Upper lobe of left lung (tissue), 6 donors: ENCODE measurements at places on chromosomes 3 and 15.

DNA sequence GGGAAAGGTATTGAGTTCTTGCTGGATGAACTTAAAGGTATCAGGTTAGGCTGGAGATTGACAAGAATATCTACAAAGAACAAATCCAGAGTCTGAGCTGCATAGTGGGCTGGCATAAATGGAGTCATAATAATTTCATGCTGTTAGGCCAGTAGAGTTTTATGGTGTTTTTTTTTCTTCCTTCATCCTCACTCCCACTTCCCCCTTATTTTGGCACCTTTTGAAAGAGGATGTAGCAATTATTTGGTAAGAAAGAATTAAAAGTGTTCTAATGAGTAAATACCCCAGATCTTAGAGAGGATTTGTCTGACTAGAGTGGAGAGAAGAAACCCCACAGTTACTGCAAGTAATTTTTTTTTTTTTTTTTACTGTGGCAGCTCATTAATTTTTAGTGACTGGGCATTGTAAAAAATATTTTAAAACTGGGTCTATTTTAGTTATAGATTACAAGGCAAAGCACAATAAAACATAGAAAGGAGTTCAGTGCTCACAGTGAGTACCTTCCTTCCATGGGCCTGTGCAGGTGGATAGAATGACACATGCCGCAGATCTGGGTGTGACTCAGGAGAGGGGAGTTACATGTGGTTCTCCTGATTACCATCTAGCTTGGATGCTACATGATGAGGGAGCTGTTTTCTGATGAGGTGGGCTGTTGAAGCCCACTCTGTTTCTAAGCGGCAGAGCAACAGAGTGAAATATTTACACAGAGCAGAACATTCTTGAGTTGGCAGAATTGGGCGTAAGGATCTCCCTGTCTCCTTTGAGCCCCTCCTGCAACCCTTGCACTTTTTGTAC is 5.3 kb downstream of the EDEM1 start:
- DNase-seq: no peak

DNA sequence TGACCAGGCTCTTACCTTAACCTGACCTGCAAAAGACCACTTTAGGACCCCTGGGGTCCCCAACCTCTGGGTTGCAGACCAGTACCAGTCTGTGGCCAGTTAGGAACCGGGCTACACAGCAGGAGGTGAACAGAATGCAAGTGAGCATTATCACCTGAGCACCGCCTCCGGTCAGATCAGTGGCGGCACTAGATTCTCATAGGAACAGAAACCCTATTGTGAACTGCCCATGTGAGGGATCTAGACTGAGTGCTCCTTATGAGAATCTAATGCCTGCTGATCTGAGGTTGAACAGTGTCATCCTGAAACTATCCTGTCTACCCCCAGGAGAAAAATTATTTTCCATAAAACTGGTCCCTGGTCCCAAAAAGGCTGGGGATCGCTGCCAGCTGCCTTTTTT is 20.3 kb downstream of the CHP1 start:
- no peak for DNase-seq

DNA sequence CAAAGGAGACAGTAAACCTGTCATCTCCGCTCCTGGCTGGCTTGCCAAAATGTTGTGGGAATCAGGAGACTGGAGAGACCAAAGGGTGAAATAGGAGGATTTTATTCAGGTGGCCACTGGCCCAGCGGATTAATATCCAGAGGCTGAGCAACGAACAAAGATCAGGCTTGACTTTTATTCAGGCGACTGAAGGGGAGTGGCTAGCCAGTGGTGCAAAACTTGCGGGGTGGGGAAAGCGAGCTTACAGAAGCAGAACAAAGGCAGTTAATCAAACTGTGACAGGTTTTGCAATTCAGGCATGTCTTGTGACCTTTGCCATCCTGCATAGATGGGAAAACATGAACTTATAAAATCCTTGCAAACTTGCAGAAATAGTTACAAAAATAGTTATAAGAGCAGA is 19.8 kb upstream of the ACAD9 start:
- no peak for DNase-seq

DNA sequence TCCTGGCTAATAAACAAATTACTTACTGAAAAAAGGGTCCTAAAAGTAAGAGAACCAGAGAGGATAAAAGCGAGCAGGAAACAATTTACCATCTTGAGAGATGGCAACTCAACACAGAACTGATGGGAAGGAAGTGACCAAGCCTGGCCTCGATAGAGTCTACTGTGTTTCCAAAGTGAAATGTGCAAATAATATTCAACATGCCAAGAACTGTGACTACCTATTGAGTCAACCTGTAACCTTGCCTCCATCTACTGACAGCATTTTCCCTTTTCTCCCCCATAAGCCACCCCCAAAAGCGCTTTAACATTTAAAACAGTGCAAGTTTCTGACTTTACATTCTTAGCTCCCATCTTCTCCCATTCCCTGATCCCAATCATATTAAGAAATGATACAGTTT is 75.4 kb upstream of the PSMD6 start:
- DNase-seq: no peak

DNA sequence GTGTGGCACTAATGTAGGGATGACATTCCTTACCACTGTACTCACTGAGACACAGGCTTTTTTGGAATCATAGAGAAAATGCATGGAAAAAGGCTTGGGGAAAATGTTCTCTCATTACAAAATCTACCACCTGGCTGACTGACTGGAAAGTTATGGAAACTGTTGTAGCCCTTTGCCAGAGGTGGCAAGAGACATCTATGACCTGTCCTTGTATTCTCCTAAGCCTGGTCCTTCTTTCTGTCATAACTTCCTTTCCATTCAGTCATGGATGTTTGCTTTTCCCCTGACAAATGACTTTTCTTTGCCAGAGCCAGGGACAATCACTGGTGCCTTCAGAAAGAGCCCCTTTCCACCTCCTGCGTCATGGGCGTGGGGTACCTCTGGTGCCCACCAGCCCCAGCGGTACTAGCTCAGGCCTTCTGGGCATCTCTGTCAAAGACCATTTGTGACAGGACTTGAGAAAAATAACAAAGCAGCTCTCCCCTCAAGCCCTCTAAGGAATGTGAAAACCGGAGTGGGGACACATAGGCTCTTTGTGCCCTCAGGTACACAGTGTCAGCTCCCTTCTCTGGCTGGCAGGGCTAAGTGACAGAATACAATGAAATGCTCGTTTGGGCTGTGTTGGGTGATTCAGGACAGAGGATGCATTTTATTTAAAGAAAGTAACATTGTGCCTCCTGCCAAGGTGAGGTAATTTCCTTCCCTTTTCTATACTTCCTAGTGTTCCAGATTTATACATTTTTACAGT is 381.1 kb upstream of the RASGRP1 start:
- DNase-seq: no peak
